ENCODE measurements at places on chromosomes 1 and 21.

DNA sequence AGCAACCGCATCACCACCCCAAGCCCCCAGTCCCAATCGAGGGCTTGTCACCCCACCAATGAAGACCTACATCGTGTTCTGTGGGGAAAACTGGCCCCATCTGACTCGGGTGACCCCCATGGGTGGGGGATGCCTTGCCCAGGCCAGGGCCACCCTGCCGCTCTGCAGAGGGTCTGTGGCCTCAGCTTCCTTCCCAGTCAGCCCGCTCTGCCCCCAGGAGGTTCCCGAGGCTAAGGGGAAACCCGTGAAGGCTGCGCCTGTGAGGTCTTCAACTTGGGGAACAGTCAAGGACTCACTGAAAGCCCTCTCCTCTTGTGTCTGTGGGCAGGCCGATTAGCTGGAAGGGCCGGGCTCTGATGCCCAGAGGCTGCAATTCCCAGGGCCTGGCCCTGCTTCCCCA, 2.0 kb downstream of the SRARP start:
- DNase-seq = no peak

DNA sequence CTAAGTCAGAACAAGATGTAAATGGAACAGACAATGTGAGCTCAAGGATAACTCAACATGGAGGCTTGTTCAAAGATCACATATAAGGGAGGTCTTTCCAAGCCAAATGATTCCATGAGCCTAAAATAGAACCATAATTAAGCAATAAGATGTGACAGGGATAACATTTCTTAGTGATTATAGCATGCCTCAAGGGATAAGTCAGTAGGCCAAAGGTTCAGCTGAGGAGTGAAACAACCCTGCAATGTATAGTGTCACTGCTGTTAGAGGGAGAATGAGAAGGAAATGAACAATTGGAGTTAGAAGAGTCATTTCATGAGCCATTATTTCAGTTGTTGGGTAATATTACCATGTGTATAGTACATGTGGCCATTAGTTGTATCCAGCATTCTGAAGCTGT, 25.0 kb downstream of the GORAB start:
- DNase-seq = no peak

- DNase-seq = peak; percentile 73
Measured at GRCh38 chr1:19762175-19762779, 37.4 kb downstream of the TMCO4 start.

DNA sequence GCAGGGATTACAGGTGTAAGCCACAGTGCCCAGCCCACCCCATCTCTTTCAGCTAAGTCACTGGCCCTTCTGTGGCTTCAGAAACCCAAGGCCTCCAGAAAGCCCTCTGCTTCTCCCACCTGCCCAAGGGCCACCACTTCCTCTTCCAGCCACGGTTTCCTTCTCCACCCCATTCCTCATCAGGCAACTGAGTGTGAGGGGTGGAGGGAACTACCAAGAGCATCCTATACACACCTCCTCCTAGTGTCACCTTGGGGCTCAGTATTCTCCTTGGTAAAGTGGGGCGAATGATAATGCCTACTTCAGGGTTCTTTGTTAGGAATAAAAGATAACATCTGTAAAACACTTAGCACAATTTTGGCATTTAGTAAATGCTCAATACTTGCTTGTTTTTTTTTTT, 30.0 kb downstream of the KNCN start:
- no peak for DNase-seq

DNA sequence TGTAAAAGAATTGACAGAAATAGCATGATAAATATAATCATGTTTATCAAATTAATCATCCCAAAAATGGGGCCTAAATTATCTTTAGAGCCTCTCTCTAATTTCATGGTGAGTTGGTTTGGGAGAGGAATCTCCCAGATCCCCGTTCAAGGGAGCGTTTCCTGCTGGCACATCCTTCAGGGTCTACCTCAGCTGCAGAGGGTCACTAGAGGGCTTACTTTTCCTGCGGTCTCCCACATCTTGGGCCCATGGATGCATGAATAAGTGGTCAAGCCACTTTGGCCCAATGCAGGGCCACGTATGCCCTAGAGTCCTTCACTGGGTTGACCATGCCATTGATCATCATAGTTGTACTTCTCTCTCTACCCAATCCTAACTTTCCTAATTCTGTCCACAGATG, 164.1 kb downstream of the USP25 start:
- DNase-seq = no peak

- no peak for DNase-seq
Measured at GRCh38 chr1:18994381-18994780, 37.9 kb upstream of the IFFO2 start.

Data from WTC11 (cell line).